ENCODE measurements at places on chromosomes 11 and 22. TPM values are rescaled to one million over a fixed set of nuclear protein-coding genes. Genes with fewer than 3 reads are reported as not detected.

The FAT3 gene
- polyA plus RNA-seq = not detected

The KCNQ1 gene
- 5.4 TPM for polyA plus RNA-seq

The HORMAD2 gene
- not detected for polyA plus RNA-seq

The SLC7A4 gene
- polyA plus RNA-seq = 0.15 TPM

The SEPTIN3 gene
- polyA plus RNA-seq = not detected

The NNMT gene
- not detected for polyA plus RNA-seq

The GGT5 gene
- polyA plus RNA-seq = not detected

The PATZ1 gene
- 6.6 TPM for polyA plus RNA-seq

The MMP27 gene
- polyA plus RNA-seq = not detected

The ZBTB44 gene
- 8.3 TPM for polyA plus RNA-seq

The OR52I1 gene
- polyA plus RNA-seq = not detected

The PANX2 gene
- not detected for polyA plus RNA-seq

The MS4A6E gene
- not detected for polyA plus RNA-seq

The INPP5J gene
- polyA plus RNA-seq = not detected

The SGSM1 gene
- 0.76 TPM for polyA plus RNA-seq

The PATE1 gene
- not detected for polyA plus RNA-seq

The VWCE gene
- polyA plus RNA-seq = not detected

The GGTLC3 gene
- polyA plus RNA-seq = not detected

The TTLL1 gene
- 10.1 TPM for polyA plus RNA-seq

The VPREB3 gene
- polyA plus RNA-seq = 1.2 TPM

The KRTAP5-8 gene
- not detected for polyA plus RNA-seq

The PHOX2A gene
- polyA plus RNA-seq = not detected

The GGTLC2 gene
- not detected for polyA plus RNA-seq

The TYR gene
- polyA plus RNA-seq = not detected

The CASTOR1 gene
- 17.5 TPM for polyA plus RNA-seq

The TSSK2 gene
- not detected for polyA plus RNA-seq

The IL18 gene
- polyA plus RNA-seq = not detected

The ZNF70 gene
- polyA plus RNA-seq = 0.37 TPM

The OR6Q1 gene
- polyA plus RNA-seq = not detected

The OR51E1 gene
- not detected for polyA plus RNA-seq

The CDC45 gene
- not detected for polyA plus RNA-seq

The SORL1 gene
- polyA plus RNA-seq = 159 TPM

The OR5B12 gene
- polyA plus RNA-seq = not detected

The PRG2 gene
- polyA plus RNA-seq = not detected

The TMPRSS4 gene
- not detected for polyA plus RNA-seq
